Fibroblast of skin of back (primary cell): ENCODE measurements at places on chromosomes 12 and 14.

GRCh38 chr14:74618078-74618952 is 6.3 kb upstream of the LTBP2 start:
- DNase-seq = peak; percentile 78

- DNase-seq = no peak
Observed at GRCh38 chr14:66483322-66483721, 2.8 kb upstream of the CCDC196 start.

- DNase-seq = no peak
Observed at GRCh38 chr14:58722441-58722840, 84.7 kb downstream of the DACT1 start.

DNA sequence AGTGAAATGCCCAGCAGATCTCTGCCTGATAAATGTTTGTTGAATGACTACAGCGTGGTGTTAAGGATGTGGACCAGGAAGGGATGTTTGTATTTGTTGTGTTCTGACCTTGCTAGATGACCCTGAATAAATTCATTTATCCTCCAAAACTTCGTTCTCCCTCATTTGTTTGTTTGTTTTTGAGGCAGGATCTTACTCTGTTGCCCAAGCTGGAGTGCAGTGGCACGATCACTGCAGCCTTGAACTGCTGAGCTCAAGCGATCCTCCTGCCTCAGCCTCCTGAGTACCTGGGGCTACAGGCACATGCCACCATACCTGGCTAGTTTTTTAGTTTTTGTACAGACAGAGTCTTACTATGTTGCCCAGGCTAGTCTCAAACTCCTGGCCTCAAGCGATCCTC is 96.7 kb downstream of the TSPAN9 start:
- DNase-seq = no peak

GRCh38 chr14:23056956-23057756 is at the start of gene CDH24:
Gene CDH24 (minus strand): TSS chr14:23057520. CDS start chr14:23055733, 1,787 bp downstream.
- DNase-seq = peak; percentile 76

GRCh38 chr12:82130762-82131161 is 227.4 kb downstream of the CCDC59 start:
- no peak for DNase-seq

- DNase-seq = no peak
Observed at GRCh38 chr12:120581998-120582397, 796 bp upstream of the POP5 start.

DNA sequence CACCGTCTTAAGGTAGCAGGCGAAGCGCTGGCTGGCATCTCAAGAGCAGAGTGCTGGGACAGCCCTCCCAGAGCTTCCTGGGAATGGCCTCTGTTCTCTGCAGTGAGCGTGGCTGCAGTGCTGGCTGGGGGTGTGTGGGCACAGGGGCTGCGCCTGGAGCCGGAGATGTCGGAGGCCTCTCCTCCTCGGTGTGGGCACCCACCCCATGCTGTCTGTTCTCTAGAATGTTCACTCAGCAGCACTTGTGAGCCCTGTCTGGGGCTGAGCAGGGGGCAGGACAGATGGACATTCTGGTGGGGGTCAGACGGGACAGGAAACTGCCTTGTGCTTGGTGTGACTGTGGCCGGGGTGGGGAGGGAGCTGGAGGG is 15.9 kb downstream of the FBRSL1 start:
- DNase-seq = no peak

DNA sequence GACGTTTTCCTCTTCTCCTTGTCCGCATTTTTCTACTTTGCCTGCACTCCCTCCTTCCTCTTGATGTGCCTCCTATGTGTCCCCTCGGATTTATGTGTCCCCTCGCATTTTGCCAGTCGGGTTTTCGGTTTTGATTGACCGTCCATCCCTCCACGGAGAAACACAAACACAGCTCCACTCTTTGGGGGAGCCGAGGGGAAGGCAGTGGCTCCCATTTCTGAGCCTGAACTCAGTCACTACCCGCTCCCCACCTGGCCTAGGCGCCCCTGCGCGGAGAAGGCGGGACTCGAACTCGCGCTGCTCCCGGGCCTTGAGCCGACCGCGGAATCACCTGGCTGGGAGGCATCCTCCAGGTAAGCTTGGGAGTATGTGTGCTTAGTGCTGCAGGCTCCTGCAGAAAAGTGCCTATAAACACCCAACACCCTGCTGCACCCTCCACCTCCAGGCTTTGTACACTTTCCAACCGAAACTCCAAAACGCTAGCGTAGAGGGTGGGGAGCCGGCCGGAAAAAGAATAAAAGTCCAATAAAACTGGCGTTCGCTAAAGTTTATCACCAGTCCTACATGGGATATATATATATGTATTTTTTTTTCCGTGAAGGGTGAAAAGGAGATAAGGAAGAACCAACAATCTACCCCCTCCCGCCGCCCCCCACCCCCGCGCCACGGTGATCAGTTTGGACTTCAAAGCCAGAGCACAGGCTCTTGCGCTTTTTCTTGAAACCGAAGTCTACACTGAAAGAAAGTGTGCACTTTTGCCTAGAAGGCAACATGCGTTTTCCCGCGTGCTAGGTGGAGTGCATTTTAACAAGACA is 3.3 kb upstream of the CCND2 start:
- DNase-seq = no peak

DNA sequence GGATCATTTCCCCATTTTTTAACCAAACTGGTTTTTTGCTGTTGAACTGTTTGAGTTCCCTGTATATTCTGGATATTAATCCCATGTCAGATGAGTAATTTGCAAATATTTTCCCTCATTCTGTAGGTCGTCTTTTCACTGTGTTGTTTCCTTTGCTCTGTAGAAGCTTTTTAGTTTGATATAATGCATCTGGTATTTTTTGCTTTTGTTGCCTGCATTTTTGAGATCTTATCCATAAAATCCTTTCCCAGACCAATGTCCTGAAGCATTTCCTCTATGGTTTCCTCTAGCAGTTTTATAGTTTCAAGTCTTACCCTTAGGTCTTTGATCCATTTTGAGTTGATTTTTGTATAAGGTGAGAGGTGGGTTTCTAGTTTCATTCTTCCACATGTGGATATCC is 71.3 kb downstream of the LRP6 start:
- peak; percentile 27 for DNase-seq

GRCh38 chr14:43359317-43359716 is 1147.8 kb downstream of the FSCB start:
- no peak for DNase-seq

DNA sequence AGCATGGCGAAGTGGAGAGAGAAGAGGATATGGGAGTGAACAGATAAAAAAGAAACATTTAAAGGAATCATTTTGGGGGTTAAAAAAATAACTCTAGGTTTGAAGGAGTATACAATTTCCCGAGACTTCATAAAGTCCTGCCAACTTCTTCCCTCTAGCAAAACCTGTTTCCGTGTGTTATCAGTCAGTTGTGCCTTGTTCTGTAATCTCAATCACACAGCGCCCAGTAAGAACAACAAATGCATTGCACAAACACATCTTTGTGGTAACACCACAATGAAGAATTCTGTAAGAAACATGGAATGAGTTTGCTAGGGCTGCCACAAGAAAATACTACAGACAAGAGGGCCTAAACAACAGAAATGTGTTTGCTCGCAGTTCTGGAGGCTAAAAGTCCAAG is 144.7 kb upstream of the FUT8 start:
- DNase-seq = no peak

DNA sequence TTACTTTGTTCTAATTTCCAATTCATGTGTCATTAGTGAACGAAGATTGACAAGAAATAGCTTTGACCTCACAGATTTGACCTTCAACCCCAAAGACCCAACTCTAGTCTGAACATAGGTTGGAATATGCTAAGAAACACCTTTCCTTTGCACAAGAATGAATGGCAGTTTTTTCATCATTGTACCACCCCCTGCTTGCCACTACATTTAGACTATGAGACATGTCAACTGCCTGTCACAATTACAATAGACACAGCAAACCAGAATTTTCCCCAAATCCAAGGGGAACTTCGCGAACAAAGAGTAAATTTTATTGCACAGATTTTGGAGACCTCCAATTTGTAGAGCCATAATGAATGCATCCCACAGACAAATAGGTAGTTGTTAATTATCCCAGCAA is 535.4 kb downstream of the PRKD1 start:
- no peak for DNase-seq

GRCh38 chr14:98244966-98245569 is 1026.9 kb downstream of the BCL11B start:
- no peak for DNase-seq

GRCh38 chr14:100096656-100097055 is 31.4 kb downstream of the EVL start:
- DNase-seq = peak; percentile 75

GRCh38 chr14:106346534-106347290 is 820.3 kb downstream of the TMEM121 start:
- DNase-seq = no peak

GRCh38 chr12:123465084-123465483 is 7.1 kb downstream of the SNRNP35 start:
- DNase-seq = no peak

DNA sequence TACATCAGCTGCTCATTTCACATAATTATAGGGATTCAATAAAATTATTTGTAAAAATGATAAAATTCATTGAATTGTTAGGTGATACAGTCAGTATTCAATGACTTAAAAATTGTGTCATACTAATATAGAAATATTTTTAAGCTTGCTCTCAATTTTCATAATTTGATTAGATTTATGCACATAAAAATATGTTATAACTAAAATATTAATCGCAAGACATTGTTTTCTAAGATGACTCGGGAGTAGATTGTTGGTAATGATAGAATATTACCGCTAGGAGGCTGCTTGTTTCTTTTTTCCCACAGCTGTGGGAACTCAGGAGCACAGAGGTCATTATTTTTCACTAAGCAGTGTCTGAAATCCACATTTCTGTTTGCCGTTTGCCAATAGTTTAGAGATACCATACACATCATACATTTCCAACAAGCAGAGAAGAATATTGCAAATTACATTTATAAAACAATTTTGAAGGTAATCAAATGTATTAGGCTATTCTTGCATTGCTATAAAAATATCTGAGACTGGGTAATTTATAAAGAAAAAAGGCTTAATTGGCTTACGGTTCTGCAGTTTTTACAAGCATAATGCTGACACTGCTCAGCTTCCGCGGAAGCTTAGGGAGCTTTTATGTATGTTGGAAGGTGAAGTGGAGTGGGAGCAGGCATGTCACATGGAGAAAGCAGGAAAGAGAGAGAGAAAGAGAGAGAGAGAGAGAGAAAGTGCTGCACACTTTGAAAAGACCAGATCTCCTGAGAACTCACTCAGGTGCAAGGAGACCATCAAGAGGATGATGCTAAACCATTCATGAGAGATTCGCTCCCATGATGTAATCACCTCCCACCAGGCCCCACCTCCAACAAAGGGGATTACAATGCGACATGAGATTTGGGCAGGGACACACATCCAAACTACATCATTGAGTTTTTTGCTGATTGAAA is 9.2 kb downstream of the CD69 start:
- DNase-seq = peak; percentile 42

DNA sequence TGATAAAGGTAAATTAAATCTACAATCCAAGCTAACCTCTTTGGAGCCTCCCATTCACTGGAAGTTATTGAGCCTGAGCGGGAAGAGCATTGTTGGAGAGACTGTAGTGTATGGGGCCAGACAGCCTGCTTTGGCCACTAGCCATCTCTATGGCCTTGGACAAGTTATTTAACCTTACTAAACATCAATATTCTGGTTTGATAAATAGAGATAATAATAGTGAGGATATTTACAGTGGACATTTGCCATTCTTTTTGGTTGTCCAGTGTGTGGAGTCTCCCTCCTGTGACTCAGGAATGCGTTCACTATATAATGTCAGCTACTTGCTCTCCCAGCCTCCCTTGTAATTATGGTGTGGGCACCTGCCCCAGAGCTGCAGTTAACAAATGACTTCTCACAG is 216.1 kb downstream of the SLC38A4 start:
- DNase-seq = no peak

GRCh38 chr14:87892763-87893162 is 100.2 kb downstream of the GALC start:
- peak; percentile 17 for DNase-seq

- DNase-seq = no peak
Observed at GRCh38 chr14:39203659-39204606, 28.9 kb downstream of the PNN start.
